ENCODE measurements at places on chromosomes 4 and X.

DNA sequence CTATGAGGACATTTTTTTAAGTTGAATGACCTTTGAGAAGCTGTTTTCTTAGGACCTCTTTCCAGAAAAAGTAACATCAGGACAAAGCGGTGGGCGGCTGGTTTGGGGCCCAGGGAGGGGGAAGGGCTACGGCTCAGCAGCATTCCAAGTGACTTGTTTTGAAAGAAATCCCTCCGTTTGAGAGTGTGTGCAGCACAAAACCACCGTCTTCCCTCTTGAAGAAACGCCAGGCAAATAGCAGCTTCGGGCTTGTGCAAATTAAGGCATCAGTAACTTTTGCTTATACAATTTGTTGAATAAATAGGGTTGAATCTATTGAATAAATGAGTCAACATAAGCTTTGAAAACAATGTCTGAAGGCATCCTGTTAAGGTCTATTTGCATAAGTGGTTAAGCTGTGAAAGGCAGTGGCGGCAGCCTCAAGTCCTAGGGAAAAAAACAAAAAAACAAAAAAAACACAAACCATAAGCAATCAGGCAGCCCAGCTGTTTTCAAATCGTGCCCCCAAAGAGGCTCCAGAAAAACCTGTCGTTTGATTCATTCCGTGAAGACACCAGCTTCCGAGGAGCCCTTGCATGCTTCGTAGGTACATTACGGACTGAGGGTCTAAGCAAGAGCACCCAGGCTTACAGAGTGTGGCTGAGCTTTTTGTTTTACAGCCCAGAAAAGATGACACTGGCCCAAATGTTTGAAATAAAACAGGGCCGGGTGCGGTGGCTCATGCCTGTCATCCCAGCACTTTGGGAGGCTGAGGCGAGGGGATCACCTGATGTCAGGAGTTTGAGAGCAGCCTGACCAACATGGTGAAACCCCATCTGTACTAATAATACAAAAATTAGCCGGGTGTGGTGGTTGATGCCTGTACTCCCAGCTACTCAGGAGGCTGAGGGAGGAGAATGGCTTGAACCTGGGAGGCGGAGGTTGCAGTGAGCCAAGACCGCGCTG, 103.7 kb downstream of the CRLF2 start:
- no peak for DNase-seq
- H3K36me3 ChIP-seq = no peaks in the 10 kb centered on the region

GRCh38 chr4:22508376-22508775, 7.5 kb downstream of the ADGRA3 start:
- no peaks in the 10 kb centered on the region for H3K27me3 ChIP-seq
- no peak for DNase-seq
- H3K36me3 ChIP-seq = no peaks in the 10 kb centered on the region
- H3K4me3 ChIP-seq = no peak overlapping the region

DNA sequence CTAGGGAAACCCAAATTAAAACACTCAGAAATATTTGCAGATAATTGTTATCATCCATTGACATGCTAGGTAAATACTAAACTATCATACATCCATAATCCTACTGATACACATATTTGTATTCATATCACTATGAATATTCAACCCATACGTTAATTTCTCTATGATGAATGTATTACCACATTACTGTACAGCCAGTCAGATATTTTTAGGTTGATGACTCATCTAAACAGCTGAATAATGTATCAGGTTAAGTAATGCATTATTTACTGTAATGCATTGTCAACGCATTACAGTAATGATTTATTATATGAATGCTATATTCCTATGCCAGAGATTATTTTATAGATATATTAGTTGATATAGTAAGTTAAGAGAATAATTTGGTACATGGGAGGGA, 37.1 kb downstream of the VEGFC start:
- no peaks in the 10 kb centered on the region for H3K36me3 ChIP-seq
- no peak overlapping the region for H3K4me3 ChIP-seq
- H3K4me1 ChIP-seq = no peaks in the 10 kb centered on the region
- DNase-seq = no peak
- H3K27ac ChIP-seq = no peak overlapping the region
- H3K27me3 ChIP-seq = no peaks in the 10 kb centered on the region

- no peaks in the 10 kb centered on the region for H3K27me3 ChIP-seq
- no peaks in the 10 kb centered on the region for H3K36me3 ChIP-seq
- no peak overlapping the region for H3K4me3 ChIP-seq
Measured at GRCh38 chrX:68632491-68632890, 15.0 kb upstream of the STARD8 start.

DNA sequence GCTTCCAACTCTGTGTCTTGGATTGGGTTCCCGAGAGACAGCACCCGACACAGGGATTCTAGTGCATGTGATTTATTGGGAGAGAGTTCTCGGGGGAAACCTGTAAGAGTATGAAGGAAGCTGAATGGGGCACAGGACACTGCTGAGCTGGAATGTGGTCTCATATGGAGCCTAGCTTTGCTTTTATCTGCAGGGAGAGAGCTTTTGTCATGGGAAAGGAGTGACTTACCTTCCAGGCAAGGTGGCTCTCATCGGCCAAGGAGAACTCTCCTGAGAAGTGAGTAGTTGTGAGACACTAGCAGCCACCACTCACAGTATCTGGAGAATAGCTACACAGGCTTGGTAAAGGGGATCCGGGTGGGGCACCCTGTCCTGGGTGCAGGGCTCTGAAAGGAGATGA, 124.5 kb downstream of the NHS start:
- no peaks in the 10 kb centered on the region for H3K4me1 ChIP-seq
- H3K4me3 ChIP-seq = no peak overlapping the region
- no peaks in the 10 kb centered on the region for H3K27me3 ChIP-seq
- H3K36me3 ChIP-seq = no peaks in the 10 kb centered on the region

DNA sequence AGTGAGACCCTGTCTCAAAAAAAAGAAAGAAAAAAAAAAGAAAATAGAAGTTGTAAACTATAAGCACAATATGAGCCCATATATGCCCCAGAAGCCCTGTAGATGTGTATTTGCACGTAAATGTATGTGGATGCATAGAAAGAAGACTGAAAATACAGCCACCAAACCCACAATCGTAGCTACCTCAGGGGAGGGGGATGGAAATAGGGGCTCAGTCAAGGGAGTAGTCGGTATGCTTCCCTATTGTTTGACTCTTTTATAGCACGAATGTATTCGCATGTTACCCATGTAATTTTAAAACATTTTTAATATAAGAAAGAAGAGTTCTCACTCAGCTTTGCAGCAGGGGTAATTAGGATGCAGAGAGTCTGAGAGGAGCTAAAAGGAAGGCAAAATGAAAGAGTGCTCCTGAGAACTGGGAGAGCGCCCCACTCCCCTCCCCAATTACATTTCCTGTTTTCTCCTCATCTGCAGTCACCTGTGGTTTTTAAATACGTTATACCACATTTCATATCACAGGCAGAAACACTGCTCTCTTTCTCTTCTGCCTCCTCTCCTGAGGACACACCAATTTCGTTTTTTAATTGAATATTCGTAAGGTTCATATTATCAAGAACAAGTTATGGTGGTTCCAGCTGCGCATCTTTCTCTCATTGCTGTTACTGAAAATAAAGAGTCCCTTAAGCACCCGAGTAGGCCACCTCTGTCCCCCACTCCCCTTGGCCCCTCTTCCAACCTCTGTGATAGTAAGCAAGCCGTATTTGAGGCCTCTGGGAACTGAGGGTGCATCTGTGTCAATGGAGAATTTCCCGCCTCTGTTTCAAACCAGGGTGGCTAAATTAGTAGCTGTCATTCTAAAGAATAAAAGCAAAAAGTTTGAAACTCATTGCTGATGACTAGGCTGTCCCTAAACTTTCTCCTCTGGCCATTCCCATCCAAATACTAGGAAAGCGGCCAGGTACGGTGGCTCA, 10.7 kb downstream of the SEPTIN6 start:
- H3K4me1 ChIP-seq = no peaks in the 10 kb centered on the region
- no peak overlapping the region for H3K4me3 ChIP-seq
- no peak overlapping the region for H3K27ac ChIP-seq
- no peaks in the 10 kb centered on the region for H3K27me3 ChIP-seq

DNA sequence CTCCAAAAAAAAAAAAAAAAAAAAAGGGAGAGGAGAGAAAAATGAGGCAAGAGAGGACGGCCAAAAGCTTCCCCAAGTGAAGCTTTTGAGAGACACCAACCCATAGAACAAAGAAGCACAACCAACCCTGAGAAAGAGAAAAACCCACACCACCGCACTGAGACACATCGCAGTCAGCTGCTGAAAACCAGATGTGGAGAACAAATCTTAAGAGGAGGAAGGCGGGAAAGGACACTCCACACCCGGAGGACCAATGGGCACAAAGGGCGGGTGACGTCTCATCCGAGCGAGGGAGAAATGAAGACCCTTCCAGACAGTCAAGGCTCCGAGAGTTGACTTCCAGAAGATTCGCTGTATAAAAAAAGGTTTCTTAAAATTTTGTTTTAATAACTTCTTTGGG, 112.1 kb downstream of the AFAP1 start:
- H3K27me3 ChIP-seq = no peaks in the 10 kb centered on the region
- DNase-seq = no peak
- no peaks in the 10 kb centered on the region for H3K36me3 ChIP-seq
- H3K4me1 ChIP-seq = no peaks in the 10 kb centered on the region
- peak overlapping the region; percentile 50 for H3K27ac ChIP-seq
- H3K4me3 ChIP-seq = no peak overlapping the region

DNA sequence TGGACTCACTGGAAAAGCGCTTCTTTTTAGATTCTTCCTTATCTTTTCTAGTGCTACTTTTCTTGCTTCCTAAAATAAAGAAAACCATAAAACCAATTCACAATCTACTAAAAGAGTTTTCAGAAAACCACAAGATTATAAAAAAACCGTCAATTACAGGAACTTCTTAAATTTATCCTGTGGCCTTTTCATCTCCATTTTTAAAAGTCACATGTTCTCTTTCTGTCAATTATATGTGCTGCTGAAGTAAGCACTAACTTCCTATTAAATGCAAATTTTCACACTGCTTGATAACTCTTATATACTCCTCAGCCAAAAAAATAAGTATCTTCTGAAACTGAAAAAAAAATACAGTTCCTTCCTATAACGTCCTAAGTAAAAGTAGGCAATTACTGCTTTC, 32.8 kb downstream of the CENPC start:
- H3K27me3 ChIP-seq = no peaks in the 10 kb centered on the region
- no peaks in the 10 kb centered on the region for H3K36me3 ChIP-seq
- H3K27ac ChIP-seq = no peak overlapping the region
- DNase-seq = no peak
- H3K4me3 ChIP-seq = no peak overlapping the region
- no peaks in the 10 kb centered on the region for H3K4me1 ChIP-seq

DNA sequence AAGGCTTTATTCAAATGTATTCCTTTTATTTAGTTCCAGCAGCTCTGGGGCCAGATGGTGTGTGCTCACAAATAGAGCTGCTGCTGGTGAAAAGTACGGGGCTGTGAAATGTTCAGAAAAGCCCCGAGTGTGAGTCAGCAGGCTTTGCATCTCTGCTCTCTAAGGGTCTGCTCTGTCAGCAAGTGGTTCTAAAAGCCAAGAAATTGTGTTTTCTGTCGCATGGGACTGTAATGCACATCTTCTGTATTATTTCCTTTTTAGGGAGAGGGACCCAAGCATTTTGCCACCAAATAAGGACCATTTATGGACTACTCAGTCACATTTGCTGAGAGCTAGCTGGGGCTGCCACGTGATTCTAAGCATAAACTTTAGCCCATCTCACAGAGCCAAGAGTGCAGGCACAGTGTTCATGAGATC, 82.9 kb upstream of the NHS start:
- no peak overlapping the region for H3K27ac ChIP-seq
- H3K4me3 ChIP-seq = no peak overlapping the region

DNA sequence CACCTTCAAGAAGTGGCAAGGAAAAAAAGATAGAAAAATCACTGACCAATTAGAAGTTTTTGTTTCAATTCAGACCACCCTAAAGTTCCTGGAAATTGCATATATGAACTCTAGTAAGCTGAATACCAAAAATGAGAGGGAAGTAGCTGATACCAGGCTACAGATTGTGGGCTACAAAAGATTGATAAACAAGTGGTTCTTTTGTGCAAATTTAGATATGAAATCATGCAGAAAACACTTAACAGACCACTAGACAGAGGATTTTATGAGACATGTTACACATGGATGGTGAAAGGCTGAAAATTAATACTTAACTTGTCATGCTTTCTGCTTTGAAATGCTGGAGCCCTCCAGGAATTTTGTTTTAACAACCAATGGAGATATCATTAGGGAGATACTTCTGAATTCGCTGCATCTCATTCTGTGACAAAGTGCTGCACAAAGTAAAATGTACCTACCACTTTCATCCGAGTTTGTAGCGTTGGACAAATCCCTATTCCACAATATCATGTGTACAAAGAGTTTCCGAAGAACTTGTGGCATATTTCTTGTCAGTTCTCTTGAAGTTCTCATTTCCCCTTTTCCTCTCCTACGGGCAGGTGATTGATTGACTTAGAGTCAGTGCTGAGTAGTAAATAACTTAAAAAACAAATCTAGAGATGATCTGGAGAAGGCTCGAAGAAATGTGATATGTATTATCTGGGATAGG, 235.0 kb downstream of the PALLD start:
- no peaks in the 10 kb centered on the region for H3K4me1 ChIP-seq
- DNase-seq = no peak
- H3K27ac ChIP-seq = no peak overlapping the region
- no peak overlapping the region for H3K4me3 ChIP-seq

DNA sequence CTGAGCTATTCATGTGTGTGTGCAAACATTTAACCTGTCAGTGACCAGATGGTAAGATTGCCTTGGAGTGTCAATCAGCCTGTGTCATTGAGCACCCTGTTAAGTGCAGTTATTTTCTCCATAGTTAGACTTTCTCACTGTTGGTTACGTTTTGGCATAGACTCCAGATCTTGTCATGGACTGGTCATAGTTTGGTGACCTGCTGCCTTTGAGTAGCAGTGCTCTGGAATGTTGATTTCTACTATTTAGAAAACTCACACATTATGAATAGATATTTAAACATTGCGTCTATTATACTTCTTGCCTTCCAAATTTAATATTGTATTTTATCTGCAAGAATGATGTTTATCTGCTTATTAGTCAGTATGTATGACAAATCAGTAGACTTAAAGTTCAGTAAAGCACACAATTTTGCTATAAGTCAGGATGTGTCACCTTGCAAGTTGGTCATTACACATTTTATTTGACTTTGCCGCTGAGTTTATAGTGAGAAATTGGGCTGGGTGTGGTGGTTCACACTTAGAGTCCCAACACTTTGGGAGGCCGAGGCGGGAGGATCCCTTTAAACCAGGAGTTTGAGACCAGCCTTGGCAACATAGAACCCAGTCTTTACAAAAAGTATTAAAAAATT, 42.4 kb downstream of the KIAA0232 start:
- H3K4me3 ChIP-seq = no peak overlapping the region
- H3K36me3 ChIP-seq = no peaks in the 10 kb centered on the region
- DNase-seq = no peak
- H3K4me1 ChIP-seq = no peaks in the 10 kb centered on the region

Measured in prostate gland (tissue), 2 donors.